Stromal cell of bone marrow (primary cell): ENCODE measurements at places on chromosomes 3 and 15.
A peak's percentile ranks its signal among the peaks of the same experiment; 100 is the strongest.

DNA sequence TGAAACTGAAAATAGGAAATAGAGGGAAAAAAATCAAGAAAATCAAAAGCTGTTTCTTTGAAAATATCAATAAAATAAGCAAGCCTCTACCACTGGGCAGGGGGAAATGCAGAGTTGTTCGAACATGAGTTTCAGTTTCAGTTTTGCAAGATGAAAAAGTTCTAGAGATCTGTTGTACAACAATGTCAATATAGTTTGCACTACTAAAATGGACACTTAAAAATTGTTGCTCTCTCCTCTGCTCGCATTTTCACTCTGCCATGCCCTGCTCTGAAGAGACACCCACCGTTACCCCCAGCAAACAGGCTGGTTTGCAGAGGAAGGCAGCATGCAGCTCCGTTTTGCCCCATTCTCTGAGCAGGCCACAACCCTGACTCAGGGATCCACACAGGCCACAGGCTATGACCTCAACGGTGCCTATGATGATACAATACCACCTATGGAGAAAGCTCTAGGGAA is 64.5 kb downstream of the ZNF148 start:
- no peak for DNase-seq

DNA sequence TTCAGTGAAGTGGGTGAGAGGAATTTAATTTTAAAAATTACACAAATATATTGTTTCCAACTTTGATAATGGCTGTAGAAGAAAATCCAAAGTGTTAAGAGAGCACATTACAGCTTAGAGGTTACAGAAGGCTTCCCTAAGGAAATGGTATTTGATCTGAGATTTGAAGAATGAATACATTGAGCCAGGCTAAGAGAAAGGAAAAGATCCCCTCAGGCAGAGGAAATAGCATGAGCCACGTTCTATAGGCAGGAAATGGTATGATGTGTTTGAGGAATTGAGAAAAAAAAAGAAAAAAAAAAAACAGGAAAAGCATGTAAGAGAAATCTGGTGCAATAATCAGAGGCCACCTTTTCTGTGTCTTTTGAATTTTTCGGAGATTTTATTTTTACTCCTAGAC is 48.6 kb downstream of the UNC13C start:
- no peak for DNase-seq

- DNase-seq: no peak
Observed at GRCh38 chr15:63491979-63492378, 12.4 kb upstream of the USP3 start.

- no peak for DNase-seq
Observed at GRCh38 chr15:40096094-40096891, 12.4 kb downstream of the BMF start.

DNA sequence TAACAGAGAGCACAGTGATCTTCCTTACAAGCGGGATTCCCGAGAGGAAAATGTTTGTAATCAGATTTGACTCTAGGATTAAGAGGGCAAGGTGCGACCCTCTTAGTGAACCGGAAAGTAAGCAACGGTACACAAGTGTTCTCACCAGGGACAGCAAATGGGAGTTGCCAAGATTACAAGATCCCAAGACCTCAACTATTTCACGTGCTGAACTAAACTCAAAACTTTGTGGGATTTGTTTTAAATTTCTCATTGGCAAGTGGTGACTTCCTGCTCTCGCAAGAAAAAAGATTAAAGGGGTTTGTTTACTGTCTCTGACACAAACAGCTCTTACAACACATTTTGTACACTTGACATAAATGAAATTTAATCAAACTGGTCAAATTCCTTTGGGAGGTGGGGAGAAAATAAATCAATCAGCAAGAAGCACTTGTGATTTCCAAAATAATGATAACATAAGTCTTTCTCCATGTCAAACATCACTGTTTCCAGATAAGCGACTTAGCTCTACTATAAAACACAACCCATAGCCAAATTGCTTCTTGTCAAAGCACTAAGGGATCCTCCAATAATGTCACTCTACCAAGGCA is 2.2 kb upstream of the PGPEP1L start:
- DNase-seq: no peak

- no peak for DNase-seq
Observed at GRCh38 chr3:3919316-3919715, 120.1 kb downstream of the LRRN1 start.

DNA sequence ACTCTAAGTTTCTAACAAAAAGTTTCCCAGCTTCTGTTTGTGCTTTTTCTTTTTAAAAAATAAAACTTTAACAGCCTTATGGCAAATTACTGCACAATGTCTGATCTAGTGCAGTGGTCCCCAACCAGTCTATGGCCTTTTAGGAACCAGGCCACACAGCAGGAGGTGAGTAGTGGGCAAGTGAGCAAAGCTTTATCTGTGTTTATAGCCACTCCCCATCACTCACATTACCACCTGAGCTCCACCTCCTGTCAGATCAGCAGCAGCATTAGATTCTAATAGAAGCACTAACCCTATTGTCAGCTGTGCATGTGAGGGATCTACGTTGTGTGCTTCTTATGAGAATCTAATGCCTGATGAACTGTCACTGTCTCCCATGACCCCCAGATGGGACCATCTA is 5.6 kb downstream of the MKRN2 start:
- no peak for DNase-seq

DNA sequence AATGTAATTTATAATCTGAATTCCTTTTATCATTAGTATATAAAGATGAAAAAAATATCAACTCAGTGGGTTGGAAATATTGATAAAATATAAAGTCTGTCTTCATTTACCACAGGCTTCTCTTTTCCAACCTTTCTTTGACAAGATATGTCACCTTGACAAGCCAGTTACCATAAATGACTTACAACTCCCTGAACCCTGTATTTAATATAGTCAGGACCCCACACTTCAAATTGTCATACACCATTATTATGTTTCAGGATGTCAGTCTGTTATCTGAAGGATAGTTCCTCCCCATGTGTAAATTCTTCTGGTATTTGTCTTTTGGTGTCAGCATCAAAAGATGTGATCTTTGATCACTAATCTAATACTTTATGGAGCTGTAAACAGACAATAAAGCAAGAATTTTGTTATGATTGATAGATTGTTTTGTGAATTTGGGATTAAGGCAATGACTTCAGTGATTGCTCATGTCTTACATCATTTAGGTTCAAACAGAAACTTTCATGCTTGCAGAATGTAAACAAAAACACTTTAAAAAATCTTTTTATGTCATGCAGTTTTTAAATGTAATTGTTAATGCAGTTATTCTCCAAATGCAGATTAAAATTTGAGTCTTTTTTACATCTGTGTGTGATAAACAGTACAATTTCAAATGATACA is 503.5 kb upstream of the BCHE start:
- DNase-seq: no peak

DNA sequence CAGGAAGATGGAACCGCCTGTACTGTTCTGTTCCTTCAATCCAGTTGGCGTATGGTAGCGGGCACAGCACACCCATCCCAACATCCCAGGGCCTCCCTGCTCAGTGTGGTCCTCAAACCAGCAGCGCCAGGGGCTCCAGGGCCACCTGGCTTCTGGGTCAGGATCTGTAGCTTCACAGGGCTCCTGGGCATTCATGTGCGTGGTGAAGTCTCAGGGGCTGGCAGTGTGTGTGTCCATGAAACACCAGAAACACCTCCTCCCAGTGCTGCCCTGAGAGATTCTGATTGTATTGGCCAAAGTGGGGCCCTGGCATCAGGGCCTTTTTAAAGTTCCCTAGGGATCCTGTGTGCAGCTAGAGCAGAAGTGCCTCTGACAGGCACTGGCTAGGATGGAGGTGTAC is 42.1 kb downstream of the ABTB1 start:
- DNase-seq: no peak

DNA sequence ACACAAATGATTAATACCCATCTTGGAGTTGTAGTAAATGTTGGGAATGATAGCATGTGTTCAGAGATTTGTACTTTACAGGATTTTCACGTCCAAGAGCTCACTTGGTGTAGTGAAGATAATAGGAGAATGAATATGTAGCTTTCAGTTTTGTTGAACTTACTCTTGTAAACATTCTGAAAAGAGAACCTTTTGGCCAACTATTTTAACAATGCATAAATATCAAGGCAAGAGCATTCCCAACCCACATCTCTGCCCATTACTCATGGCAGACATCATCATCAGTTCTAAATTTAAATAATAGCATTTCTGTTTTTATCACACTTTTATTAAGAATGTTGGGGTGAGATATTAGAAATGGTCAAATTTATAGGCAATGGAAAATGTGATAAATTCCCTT is 465.2 kb upstream of the TPRG1 start:
- DNase-seq: no peak

DNA sequence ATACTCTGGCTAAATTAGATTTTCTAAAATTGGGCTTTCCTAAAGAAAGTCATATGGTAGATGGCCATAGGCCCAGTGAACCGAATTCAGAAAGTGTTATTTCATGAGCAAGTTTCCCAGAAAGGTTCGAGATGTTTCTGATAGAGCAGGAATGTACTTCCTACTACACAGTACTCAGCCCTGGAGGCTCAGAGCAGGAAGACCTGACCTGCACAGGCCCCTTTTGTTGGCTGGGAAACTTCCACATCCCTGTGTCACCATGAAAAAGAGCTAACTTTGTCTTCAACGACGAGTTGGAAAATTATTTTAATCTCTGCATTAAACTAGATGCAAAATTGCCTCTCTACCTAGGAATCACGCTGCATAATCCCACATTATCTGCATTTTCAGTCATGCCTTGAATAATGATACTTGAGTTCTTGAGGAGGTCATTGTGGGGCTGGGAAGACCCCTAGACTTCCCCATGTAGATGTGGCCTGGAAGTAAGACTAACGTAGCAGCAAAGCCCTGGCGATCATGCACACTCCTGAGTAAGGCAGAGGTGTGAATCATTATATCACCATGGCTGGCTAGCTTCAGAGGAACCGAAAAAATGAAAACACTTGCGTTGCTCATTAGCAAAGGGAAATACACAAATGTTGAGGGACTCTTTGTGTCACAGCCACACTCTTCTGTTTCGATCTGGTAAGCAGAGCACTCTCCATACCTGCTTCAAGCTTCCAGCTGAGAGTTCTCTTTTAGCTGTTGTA is 47.1 kb downstream of the CMTM7 start:
- no peak for DNase-seq

DNA sequence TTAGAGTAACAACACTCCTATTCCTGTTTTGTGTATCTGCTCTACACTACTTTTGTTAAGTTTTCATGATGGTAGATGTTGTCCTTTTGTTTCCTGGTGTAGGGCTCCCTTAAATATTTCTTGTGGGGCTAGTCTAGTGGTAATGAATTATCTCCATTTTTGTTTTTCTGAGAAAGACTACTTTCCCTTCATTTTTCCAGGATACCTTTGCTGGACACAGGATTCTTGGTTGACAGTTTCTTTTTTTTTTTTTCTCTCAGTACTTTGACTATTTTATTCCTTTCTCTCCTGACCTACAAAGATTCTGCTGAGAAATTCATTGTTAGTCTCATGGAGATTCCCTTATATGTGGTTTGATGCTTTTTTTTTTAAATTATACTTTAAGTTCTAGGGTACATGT is 37.9 kb downstream of the FAIM start:
- DNase-seq: no peak

GRCh38 chr15:28047277-28047676 is 51.8 kb downstream of the OCA2 start:
- no peak for DNase-seq

GRCh38 chr3:6779140-6779539 is 81.8 kb upstream of the GRM7 start:
- no peak for DNase-seq

GRCh38 chr3:149042789-149043386 is 43.4 kb downstream of the HLTF start:
- DNase-seq: peak; percentile 65

- no peak for DNase-seq
Observed at GRCh38 chr3:9779721-9780457, 10.1 kb upstream of the CAMK1 start.

DNA sequence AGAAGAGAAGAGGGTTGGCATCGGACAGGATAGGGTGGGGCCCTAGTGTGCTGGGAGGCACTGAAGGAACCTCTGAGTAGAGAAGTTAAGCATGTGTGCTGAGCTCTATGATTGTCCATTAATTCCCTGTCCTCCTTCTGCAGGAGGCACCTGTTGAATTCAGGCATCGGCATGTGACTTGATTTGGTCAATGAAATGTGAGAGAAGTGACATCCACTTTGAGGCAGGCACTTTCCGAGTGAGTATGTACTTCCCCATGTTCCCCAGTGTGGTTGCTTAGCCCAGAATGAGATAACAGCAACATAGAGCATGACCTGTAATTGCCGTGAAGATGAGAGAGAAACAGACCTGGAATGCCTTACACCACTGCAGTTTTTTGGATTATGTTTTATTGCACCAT is 224.8 kb downstream of the RPLP1 start:
- DNase-seq: no peak

DNA sequence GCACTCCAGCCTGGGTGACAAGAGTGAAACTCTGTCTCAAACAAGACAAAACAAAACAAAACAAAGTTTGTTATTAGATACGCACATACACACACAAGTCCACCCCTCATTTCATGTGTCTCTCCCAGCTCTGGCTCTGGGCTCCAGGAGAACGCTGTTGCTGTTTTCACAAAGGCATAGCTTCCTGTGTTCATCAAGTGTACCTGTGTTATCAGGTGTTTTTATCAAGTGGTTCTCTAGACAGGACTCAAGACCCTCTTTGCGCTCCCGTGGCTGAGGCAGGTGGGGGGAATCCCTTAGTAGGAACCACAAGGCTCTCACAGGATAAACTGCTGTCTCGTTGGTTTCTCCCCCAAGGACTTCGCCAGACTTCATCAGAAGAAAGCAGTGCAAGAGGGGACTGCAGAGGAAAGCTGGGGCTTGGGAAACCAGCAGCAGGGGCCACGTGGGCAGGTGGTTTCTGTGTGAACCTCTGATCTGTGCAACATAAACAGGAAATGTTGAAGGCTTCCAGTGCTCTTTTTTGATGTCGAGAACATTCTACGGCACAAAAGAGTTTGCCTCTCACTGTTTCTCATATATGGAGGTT is 6.9 kb upstream of the PPP1R2 start:
- no peak for DNase-seq

- DNase-seq: peak; percentile 48
Observed at GRCh38 chr3:141960731-141961130, 84.3 kb downstream of the ATP1B3 start.

DNA sequence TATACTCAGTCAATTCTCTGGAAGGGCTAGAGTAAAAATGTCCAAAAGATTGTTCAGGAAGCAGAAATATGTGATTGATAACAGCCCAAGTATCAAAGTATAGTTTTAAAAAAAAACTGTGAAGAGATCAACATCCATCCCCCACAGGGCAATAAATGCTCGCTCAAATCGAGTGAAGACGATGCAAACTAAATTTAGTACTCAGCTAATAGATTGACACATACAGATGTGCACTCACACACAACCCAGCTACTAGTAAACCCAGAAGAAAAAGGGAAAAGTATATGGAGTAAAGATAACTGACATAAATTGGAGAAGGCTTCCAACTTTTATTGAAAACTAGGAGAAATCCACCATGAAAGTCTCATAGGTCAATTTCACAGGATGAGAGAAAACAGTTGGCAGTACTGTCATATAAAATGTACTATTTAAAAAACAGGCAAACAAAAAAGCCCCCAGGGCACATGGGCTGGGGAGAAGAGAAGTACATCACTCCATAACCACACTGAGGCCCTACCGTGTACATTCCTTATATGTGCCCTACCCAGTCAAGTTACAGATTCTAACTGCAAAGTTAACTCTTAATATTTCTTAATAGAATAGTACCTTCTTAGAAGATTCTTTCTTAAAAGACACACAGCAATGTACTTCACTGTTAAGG is 125.7 kb downstream of the TBL1XR1 start:
- DNase-seq: no peak
